ENCODE measurements at places on chromosomes 6 and 20. TPM values are rescaled to one million over a fixed set of nuclear protein-coding genes. Genes with fewer than 3 reads are reported as not detected.

Gene EGFL8
- 3.9 TPM for total RNA-seq

Gene ECT2L
- total RNA-seq: not detected

Gene PPP1R3G
- total RNA-seq: 0.24 TPM

Gene NRSN1
- not detected for total RNA-seq

Gene ENPP3
- 0.25 TPM for total RNA-seq
